Stimulated activated CD4-positive, alpha-beta T cell treated with anti-CD3 and anti-CD28 coated beads, TNF-alpha, amount 100 ng/mL, for 4 hours (primary cell): ENCODE measurements at places on chromosomes 6 and 20.

DNA sequence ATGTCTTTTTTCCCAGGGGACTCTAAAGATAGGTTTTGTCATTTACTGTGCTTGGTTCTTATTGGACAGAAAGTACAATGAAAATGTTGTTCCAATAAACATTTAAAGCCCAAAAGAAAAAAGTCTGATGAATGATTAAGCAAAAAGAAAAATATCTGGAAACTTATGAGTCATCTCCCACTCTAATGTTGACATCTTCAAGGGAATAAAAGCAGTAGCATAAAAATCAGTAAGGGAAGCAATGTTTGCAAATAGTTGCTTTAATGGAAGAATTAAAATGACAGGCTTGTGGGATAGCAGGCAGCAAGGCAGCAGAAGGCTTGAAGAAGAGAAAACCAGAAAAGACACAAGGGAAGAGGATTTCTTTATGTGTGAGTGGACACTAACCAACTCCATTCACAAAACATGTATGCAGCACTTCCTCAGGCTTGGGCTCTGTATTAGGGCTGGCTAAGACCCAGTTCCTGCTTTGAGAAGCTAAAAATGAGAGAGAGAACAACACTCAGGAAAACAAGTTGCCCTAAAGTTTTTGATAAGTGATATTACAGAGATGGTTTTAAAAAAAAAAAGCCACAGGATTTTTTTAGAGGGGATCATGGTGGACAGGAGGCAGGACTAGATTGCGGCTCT, 263.2 kb upstream of the NT5E start:
- no peak for DNase-seq

GRCh38 chr6:51805517-51805916, 281.9 kb downstream of the PKHD1 start:
- DNase-seq: no peak

GRCh38 chr6:170018422-170018935, 267.1 kb downstream of the ERMARD start:
- no peak for DNase-seq

GRCh38 chr6:30757261-30757904, 13.0 kb upstream of the IER3 start:
- DNase-seq: no peak

- DNase-seq: no peak
Observed at GRCh38 chr6:36850021-36850420, 10.8 kb upstream of the CPNE5 start.

DNA sequence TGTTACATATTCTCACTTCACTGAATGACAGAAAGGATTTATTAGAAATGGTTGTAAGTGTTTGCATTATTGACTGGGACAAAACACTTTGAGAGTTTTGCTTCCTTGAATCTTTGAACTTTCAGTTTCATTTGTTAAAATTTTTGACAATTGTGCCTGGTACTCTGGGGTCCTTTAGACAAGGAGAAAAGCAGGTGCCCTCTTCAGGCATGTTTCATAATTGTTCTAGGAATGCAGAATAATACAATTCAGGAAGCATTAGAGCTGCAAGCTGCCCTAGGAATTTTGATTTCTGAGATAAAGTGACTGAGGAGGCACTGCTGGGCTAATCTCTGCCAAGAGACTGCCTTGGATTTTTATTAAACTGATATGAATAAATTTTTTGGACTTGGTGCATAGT, 49.7 kb downstream of the TOP1 start:
- DNase-seq: no peak

DNA sequence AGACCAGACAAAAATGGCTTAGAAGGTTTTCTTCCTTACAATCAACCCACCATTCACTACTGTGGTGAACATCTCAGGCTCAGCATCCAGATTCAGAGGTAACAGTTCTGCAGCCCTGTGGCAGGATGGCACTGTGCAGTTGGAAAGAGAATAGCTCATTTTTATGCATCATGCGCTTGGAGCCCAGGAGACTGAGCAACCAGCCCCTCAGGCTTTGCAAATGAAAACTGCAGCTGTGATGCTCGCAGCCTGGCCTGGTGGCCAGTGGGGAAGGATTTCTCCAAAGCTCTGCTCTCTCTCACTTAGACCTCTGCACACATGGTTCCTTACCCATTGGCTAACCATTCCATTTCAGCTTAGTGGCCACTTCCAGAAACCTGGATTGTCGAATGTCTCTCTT, 45.8 kb downstream of the GABRR2 start:
- DNase-seq: no peak

DNA sequence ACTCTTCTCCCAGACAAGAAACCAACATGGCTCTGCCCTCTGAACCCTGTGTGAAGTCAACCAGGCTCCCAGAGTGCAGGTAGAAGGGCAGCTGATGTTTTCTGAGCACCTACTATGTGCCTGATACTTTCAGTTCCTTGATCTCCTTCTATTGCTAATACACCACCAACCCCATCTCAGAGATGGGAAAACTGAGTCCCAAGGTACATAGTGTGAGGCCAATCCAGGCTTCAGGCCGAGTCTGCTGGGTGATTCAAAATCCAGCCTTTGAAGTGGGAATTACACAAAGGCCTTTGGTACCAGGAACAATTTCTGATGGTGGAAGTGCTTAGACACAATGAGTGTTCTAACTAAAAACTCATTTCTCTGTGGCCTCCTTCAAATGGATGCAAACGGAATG, 96.3 kb downstream of the NFATC2 start:
- no peak for DNase-seq

- DNase-seq: no peak
Observed at GRCh38 chr6:87738000-87738399, 36.0 kb upstream of the AKIRIN2 start.

DNA sequence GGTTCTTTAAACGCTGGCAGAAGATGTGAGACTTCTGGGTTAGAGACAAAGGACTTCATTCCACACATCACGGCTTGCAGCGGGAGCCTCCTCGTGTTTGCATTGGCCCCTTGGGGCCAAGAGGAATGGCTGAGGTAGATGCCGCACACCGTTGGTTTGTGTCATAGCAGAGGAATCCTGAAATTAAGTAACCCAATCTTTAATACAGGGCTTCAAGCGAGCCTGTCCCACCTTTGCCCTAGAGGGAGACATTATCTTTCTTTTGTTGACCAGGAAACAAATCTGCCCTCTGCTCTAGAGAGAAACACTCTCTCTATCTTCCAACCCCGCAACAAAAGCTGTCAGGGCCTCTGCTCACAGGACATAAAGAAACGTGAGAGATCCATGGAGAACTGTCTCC, 277.5 kb upstream of the ZFP64 start:
- DNase-seq: no peak

DNA sequence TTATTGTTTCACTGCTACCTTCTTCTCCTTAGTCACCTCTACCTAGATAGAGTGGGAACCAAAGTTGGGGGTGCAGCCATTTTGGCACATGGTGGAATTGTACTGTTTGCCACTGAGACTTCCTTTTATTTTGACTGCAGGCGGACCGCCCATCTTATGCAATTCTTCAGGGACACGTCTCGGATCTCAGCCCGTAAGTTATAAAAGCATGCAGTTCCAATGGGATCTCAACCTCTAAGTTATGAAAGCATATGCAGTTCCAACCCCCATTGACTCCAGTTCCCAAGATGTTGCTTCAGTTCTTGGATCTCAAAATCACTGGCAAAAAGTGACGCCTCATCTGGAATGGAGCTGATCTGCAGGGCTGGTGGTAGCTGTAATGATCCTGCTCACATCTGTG, 41.2 kb upstream of the CDH4 start:
- DNase-seq: no peak

GRCh38 chr20:19864130-19864529, 106.1 kb downstream of the RIN2 start:
- DNase-seq: no peak

DNA sequence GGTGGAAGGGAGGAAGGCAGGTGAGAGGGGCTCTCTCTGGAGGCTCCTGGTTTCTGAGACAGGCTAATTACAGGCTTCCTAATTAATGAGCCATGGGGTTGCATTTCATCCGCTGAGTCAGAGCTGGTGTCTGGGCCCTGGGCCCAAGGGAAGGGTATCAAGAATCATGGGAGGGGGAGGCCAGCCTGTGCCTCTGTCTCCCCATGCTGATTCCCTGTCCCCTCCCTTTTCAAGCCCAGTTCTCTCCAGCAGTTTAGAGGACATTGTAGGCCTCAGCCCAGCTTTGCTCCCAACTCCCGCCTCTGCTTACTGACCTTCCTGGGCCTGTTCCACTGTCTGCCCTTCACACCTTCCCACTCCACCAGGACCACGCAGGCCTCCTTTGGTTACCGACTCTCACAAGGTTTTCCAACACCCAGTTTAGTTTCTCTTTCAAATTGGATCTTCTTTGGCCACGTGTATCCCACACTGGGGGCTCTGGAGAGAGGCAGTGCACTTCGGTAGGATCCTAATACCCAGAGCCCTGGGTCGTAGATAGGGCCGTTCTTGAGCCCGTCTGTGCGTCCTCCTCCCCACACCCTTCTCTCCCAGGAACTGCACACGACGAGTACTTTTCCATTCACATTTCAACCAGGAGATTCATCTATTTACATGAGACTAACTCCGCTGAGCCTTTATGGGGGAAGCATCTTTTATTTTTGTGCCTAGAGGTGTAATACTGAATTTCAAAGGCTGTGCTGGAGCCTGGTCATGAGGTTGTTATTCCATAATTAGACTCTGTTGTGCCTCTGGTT, 18.2 kb upstream of the AVP start:
- DNase-seq: no peak

- no peak for DNase-seq
Observed at GRCh38 chr6:112037783-112038216, 16.1 kb upstream of the CCN6 start.

GRCh38 chr6:25232479-25232878, 46.7 kb upstream of the CARMIL1 start:
- DNase-seq: no peak

DNA sequence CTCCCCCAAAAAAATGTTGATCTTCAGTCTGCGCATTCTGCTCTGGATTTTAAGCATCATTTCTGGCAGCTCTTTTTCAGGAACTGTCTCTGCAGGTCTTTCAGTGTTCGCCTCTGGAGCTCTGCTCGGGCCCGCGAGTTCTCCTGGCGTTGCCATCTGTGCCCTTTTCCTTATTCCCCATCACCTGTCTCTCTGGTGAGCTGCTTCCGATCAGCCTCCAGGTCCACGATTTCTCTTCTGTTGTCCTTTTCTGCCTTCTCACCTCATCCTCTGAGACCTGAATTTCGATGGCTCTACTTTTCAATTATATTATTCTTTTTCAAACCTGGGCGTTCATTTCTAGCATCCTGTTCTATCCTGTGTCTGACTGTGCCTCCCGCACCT, 590 bp upstream of the MAP1LC3A start:
- no peak for DNase-seq

- DNase-seq: no peak
Observed at GRCh38 chr20:32189123-32189410, 18.5 kb downstream of the PLAGL2 start.

DNA sequence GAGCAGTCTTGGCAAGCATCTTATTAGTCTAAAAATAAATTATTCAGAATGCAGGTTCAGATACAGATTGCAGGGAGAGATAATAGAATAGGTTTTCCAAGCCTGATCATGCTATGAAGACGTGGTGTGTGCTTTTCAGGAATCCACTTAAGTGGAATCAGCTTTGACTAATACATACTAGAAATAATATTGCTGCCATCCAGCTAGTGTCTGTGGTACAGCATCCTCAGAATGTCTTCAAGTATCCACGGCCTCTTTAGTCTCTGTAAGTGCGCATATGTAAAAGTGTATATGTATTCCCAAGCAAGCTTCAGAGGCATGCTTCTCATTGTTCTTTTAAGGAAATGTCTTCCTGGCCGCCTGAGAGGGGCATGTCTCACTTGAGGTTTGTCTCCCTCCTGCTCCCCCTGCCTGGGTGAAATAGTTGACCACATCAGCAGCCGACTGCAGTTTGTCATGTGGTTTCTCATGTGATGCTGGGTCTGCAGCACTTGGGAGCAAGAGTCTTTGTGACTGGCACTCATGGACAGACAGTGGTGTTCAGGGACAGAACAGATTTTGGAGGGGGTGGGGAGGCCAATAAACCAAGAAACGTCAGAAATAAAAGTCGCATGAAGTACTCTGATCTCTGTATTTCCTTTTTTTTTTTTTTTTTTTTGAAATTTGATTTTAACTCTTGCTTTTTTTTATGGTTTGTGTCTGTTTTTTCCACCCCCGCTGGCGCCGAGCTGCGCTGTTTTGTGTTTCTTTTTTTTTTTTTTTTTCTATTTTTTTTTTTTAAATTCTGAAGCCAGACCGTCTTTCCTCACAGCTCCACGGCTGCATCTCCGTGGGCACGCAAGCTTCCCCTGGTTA, 150.8 kb downstream of the PRL start:
- DNase-seq: no peak

GRCh38 chr20:35468671-35469334, 13.4 kb downstream of the CEP250 start:
- DNase-seq: no peak

GRCh38 chr6:69801225-69801624, 4.4 kb upstream of the LMBRD1 start:
- DNase-seq: no peak

- no peak for DNase-seq
Observed at GRCh38 chr20:53792946-53793536, 199.4 kb upstream of the ZNF217 start.

- no peak for DNase-seq
Observed at GRCh38 chr20:32153771-32154170, 44.3 kb downstream of the TM9SF4 start.

- DNase-seq: no peak
Observed at GRCh38 chr6:579339-579738, 77.6 kb downstream of the HUS1B start.

DNA sequence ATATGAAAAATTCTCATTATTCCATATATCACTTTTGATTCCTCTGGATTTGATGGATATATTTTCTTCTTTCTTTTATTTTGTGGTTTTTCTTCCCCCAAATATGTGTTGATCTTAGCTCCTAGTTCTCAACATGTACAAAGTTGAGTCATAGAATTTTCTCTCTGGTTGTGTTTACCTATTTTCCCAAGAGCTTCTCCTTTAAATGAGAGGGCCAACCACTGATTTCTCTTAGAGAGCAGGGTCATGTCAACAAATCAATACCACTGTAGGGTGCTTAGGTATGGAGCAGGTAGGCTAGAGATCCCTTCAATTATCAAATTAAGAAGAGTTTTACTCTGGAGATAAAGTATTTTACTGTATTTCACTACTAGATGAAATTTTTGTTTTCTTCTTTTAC, 145.7 kb downstream of the BMP5 start:
- no peak for DNase-seq

GRCh38 chr20:36277546-36277945, 28.6 kb upstream of the DLGAP4 start:
- no peak for DNase-seq
